Suprapubic skin (tissue), 4 donors: ENCODE measurements at places on chromosomes 6 and 20. TPM values are rescaled to one million over a fixed set of nuclear protein-coding genes. Genes with fewer than 3 reads are reported as not detected.

The C20orf204 gene
- 5.1 TPM for total RNA-seq

DNA sequence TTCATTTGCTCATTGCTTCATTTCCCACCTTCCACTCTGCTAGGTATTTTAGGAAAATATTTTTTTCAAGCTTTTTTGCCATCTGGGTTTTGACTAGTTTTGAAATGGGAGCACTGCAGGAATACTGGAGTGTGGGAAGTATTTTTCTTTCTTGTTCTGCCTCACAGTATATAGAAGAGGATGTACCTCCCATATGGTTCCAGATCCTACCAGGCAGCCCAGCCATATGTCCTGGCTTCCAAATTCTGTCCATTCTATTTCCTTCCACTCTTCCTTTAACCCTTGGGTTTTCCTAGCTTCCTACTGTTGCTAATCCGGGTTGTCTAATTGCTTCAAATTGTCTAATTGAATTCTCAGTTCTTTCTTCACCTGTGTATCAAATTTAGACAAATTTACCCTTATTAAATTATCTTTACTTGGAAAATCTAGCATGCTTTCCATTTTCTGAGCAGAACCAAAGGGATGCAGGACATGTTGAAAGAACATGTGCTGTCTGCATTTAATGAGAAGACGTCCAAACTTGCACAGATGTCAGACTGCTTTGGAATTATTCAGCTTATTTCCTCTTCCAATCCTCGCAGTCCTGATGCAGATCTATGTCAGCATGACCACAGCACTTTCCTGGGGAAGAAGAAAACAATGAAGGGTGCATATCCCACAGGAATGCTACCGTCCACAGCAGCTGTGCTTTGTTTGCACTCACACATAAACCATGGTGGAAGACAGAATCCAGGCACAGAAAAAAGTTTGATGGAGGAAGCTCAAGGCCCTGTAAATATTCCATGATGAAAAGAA lies 1273.9 kb upstream of the MAP3K7 start:
- no peak for DNase-seq

DNA sequence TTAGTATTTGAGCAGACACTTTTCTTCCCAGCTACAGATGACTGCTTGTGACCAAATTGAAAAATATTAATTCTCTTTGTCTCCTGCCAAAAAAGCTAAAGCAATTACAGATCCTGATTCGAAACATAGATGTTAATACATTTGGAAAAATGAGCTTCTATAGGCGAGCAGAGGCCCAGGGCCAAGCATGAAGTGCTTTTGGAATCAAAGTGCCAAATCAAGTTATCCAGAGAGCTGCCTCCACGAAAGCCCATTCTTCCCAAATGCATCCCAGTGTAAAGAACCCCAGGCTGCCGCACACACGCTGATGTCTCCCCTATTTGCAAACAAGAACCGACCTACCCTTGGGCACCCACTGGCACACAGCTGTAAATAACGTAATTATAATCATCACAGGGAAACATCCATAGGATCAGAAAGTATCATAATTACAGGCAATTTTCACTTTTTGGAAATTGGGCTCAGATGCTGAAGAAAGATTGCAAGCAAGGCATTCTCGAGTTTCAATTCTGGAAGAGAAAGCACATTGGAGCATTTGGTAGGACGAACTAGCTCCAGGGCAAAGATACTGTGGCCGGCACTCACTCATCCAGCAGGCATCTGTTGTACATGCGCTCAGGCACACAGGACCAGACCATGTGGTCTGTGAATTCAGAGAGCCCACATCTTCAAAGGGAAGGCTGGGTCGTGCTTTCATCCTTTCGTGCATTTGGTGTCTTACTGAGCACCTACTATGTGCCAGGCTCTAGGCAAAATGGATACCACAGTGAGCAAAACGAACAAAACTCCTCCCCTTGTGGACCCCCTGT lies 45.9 kb downstream of the BMP7 start:
- no peak for DNase-seq

The TMEM151B gene
- 0.15 TPM for total RNA-seq

DNA sequence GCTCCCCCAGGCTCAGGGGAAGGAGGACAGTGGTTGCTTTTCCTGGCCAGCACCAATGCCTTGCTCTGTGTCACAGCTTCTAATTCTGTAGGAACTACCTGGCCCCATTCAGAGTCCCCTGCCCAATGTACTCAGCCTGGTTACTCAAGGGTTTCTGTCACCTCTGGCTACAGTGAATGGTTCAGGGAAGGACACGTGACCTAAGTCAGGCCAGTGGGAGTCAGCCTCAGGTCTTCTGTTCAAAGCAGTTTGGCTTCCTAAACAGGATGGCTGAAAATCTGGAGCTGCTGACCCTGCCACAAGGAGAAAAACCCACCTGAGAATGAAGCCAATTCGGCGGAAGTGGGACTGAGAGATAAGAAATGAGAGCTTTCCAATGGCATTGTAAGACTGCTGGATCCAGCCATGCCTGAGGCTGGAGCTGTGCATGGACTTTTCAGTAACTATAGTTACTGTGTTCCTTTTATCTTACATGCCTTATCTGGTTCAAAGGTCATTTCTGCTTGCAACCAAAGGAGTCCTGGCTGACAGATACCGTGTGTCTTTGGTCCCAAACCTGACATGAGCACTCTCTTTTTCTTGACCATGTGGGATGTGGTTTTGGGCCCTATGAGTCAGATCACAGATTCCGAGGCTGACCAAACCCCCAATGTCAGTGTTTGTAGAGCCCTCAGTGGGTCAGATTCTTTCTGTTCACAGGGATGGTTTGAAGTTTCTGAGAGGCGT lies 104.3 kb downstream of the SULF2 start:
- no peak for DNase-seq
